ENCODE measurements at places on chromosomes 13 and 19.

- DNase-seq: no peak
Observed at GRCh38 chr19:36719687-36720556, 32.5 kb downstream of the ZNF567 start.

- DNase-seq: no peak
Observed at GRCh38 chr19:13099073-13099999, 3.3 kb downstream of the LYL1 start.

DNA sequence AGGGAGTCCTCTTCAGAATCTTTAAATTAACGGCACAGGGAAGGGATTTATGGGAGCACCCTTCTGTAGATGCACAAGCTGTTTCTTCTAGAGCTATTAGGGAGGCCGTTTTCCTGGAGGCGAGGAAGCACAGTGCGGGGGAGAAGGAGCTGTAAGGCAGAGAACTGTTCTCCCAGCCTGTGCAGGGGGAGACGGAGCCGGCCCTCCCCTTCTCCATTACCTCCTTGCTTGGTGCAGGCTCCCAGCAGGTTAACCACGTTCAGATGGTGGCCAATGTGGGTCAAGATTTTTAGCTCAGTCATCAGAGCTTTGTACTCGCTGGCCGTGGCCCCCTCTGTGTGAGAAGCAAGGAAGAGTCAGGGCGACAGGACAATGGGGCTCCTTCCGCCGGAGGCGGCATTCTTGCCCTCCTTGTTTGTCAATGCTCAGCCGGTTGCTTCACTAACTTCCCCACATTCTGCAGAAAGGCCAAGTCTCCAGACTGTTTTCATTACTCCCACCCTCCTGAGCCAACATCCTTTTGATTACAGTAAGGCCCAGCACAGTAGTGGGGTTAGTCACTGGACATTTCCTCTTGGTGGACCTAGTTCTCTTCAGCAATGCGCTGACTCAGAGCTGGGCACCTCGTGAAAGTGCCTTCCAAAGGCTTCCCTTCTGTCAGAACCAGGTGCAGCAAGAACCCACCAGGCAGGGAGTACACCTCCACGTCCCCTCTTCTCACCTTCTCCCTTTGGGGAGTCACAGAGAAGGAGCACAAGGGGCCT lies 165.4 kb downstream of the FLT1 start:
- DNase-seq: no peak

- no peak for DNase-seq
Observed at GRCh38 chr13:111186305-111186935, 71.3 kb downstream of the ARHGEF7 start.

- DNase-seq: no peak
Observed at GRCh38 chr19:3945838-3946237, 13.0 kb downstream of the NMRK2 start.

GRCh38 chr13:93903909-93904308 lies 575.6 kb downstream of the DCT start:
- peak; percentile 0 for DNase-seq

DNA sequence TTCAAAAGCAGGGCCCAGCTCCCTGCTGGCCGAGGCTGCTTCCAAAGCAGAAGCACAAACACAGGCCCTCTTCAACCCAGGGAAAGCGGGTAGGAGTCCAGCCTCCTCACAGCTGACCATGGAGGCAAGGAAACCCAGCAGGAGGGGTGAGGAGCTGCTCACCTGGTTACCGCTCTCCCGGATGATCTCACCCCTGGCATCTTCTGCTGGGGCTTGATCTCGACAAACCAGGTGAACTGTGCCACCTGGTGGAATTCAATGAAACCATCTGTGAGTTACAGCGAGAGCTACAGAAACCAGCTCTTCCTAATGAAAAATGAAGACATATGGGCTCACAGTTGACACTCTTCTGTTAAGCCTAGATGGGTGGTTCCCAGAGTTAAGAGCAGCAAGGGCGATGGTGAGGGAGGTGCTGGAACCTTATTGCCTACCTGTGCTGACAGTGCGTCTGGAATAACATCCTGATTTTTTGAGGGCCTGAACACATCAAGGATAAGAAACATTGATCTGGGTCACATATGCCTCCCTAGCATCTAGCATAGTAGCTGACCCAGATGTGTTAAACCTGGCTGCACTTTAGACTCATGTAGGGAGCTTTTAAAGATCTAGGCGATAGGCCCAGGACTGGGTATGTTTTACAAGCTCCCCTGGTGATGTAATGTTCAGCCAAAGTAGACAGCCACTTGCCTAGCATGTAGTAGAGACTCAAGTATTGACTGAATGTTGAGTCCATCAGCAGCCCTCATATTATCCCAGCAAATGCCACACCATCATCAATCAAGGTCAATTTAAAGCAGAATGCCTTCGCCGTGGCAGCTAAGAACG lies 6.1 kb downstream of the DHRS12 start:
- no peak for DNase-seq

- no peak for DNase-seq
Observed at GRCh38 chr13:95361686-95362085, 60.4 kb upstream of the ABCC4 start.

DNA sequence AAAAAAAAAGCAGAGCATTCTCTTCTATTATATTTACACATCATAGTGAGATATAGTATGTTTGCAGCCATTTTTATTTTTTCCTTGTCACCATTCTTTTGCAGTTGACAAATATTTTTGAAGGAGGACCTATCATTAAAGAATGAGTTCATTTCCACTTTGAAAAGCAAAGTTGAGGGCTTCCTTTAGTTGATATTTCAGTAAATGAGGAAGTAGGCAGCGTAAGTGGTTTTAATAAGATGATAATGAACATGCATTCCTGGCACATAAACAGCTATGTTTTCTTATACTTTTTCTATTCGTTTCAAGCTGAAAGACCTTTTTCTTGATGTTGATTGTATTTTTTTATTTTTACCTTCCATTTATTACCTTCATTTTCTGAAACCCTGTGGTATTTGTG lies 66.2 kb downstream of the ZMYM2 start:
- DNase-seq: no peak

DNA sequence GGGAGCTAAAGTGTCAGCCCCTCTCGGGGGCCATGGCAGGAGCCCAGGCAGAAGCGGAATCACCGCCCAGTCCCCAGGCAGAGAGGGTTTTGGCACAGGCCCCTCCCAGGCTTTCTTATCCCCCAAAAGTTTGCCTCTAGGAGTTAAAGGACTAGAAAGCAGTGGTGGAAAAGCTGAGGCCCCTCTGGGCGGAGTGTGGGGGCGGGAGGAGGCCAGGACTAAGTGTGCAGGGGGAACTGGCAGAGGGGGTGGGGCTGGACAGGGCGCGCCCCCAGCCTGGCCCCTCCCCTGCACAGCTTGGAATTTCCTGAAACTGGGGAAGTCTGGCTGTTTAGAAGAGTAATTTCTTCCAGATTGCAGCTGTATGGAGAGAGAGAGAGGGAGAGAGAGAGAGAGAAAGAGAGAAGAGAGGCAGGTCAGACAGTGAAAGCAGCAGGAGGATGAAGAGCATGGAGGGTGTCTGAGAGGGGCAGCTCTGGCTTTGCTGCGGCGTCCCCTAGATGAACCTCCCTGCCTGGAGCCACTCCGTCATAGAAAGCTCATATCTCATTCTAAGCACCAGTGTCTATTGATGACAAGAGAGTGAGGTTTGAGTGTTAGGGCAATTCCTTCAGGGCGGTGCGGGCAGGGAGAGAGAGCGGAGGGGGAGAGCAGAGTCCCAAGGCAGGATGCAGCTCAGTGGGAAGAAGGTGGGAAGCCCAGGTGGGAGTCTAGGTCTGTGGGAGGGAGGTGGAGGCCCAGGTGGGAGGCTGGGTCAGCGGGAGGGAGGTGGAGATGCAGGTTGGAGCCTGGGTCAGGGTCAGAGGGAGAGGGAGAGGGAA lies at the start of gene CDC42EP5:
CDC42EP5 (minus strand) TSS at position 226 of the 821 bp plus-strand sequence. CDS start 7,749 bp downstream, outside the sequence.
- no peak for DNase-seq

- DNase-seq: no peak
Observed at GRCh38 chr19:17942582-17943273, 9.9 kb downstream of the CCDC124 start.

- DNase-seq: no peak
Observed at GRCh38 chr13:47409778-47410177, 512.9 kb upstream of the HTR2A start.

- no peak for DNase-seq
Observed at GRCh38 chr19:41428481-41428859, 1.3 kb upstream of the B3GNT8 start.

GRCh38 chr13:75395066-75395465 lies 86.9 kb downstream of the TBC1D4 start:
- no peak for DNase-seq

DNA sequence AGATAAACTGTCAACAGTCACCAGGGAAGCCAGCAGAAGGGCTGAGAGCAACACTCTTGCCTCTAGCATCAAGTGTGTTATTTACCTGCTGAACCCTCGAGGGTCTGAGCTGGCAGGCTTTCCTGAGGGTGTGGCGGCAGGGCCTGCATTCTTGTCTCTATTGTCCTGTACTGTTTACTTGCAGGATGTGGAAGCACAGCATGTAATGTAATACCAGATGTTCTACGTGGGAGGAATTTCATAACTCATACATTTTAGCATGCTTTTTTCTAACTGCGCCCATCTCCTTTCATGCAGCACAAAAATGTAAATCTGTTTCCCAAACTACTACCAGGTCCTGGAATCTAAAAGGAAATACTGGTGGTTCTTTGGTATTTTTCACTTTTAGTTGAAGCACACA lies 153.1 kb downstream of the RGCC start:
- DNase-seq: no peak

- DNase-seq: peak; percentile 19
Observed at GRCh38 chr19:54029930-54030490, 33.7 kb downstream of the VSTM1 start.

Measured in NCI-H446 (cell line).